Caudate nucleus (tissue), 63 donors: ENCODE measurements at places on chromosomes 7 and 10.

GRCh38 chr10:70137927-70138883 lies 5.6 kb upstream of the AIFM2 start:
- no peak for DNase-seq

DNA sequence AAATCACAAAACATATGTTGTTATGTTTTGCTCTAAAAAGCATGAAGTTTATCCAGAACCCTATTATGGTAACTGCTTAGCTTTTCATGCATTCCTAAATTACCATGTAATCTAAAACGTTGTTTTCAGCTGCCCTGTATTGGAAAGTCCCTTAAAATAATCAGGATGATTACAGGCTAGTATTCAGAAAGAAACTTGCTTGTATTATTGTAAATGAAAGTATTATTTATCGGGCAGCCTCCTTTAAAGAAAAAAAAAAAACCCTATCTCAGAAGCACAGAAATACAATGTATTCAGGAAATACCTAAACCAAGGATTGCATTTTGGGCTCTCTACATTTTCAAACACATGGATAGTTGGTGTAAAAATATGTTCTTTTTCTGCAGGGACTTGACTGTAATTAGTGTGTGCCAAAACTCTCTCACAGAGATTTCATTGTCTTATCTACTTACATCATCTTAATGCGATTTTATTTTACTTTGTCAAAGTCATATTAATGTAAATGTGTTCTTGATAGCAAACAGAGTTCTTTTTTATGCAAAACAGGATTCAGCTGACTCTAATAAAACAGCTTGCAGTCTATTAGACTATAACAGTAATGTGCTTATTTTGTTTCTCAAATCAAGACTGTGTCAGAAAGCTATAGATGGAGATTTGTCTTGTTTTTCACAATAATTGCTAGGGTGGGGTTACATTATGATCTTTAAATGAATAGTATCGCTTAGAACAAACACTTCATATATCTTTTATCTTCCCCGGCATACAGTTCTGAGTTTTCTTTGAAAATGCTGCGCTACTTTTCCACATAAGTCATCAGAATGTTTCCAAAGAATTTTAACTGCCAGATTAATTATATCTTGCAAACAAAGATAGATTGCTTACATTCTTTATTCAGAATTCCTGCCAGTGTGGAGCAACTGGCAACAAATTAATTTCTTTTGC lies 65.3 kb upstream of the ARID5B start:
- no peak for DNase-seq

GRCh38 chr7:100157334-100158228 lies 942 bp downstream of the TRAPPC14 start:
- no peak for DNase-seq

- no peak for DNase-seq
These were observed 191.2 kb upstream of the PRSS1 start for GRCh38 chr7:142557971-142558582.

GRCh38 chr7:98707076-98707475 lies 90.0 kb downstream of the NPTX2 start:
- DNase-seq: no peak

- no peak for DNase-seq
These were observed 12.6 kb upstream of the PRPS1L1 start for GRCh38 chr7:18040196-18040595.

DNA sequence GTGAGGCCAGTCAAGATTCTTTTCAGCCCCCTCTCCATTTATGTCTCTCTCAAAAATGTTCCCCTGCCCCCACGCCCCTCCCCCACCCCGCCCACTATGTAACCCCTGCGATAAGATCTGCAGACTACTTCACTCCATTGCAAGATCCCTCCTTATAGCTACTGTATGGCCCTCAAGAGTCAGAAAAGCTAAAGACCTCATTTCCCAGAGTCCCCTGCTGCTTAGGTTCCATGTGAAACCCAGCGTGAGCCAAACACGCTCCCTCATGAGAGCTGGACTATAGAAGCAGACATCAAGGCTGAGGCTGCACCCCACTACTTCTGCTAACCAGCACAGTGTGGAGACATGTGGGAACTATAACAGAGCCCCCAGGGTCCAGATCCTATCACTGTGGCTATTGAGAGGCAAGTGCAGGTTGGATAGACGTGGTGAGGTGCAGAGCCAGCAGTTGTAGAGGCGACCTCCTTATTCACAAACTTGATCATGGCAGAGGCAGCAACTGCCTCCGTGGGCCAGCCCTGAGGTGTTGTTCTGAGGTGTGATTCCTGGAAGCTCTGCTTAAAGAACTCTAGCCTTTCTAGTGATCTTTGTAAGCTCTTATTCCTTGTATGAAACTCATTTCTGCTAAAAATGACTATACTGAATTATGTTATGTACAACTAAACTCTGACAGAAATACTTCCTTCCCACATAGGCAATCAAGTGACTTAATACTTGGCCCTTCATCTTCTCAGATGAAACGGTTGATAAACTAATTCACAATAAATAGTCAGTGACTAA lies 117.0 kb upstream of the ARID5B start:
- DNase-seq: no peak

DNA sequence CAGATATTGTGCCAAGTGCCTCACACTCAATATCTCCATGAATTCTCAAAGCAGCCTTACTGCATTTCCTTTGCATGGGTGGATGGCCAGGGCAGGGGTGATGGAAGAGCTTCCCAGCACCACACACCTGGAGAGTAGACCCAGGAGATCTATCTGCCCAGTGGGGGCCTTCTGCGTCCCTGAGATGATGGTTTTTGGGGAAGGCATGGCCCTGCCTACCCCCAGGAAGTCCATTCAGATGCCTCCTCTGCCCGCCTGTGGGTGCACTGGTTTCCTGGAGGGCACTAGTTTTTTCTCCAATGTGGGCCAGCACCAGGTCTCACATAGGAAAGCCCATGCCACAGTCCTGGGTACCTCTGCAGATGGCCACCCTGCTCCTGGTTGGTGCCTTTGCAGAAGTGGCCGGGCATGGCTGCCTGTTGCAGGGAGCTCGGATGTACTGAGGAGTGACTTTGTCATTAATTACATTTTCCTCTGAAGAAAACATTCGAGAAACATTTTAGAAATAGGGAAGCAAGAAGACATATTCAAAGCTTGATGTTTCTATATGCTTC lies 28.2 kb upstream of the ZNF488 start:
- DNase-seq: no peak

DNA sequence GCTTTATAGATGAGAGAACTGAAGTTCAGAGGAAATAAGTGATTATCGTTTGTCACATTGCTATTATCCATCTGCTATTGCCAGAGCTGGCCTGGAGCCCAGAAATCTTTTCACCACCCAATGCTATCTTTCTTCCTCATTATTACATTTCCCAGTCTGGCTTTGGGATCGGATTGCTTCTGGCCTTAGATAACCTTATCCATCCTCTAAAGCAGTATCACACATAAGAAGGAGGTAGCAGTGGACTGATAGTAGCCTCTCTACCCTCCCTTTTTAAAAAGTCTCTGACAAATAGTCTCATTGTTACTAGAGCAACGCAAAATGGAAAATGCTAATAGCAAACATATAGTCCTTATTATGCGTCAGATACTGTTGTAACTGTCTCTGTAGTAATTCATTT lies 1.3 kb upstream of the CLDN12 start:
- no peak for DNase-seq

- DNase-seq: no peak
These were observed 219.0 kb downstream of the PTEN start for GRCh38 chr10:88082391-88082790.

GRCh38 chr10:112962343-112962742 lies 12.3 kb downstream of the TCF7L2 start:
- no peak for DNase-seq

DNA sequence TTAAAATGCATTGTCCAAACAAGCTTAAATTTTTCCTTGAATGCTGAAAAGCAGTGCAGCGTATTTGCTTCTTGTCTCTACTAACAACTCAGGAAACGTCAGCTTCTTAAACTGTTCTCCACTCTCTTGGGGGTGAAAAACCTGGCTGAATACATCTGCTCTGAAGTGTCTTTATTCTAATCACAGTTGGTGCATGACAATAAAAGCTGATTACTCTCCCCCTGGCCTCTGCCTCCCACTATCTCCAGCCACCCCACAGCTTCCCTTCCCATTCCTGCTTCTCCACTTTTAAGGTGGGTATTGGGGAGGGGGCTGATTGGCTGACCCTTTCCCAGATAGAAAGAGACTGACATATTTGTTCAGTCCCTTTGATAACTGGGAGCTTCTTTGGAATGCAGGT lies 456.0 kb downstream of the SORCS1 start:
- no peak for DNase-seq

DNA sequence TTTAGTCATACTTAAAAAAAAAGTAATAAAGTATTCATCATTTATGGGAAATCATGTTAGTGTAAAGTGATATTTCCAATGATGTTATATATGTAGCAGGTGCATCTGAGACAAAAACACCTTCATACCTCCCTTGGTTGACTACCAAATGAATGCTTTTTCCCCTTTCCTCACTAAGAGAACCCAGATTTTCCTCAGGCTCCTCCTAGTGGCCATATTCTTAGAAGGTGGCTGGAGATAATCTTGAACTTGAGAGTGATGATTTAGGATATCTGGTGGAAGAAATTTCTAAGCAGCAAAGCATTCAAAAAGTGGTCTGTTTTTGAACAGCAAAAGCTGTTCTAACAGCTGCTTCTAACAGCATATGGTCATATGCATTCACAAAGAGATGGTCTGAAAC lies 16.8 kb upstream of the DNAH11 start:
- no peak for DNase-seq

GRCh38 chr10:124259139-124259825 lies 159.4 kb downstream of the OAT start:
- no peak for DNase-seq

- DNase-seq: no peak
These were observed 131.7 kb downstream of the ZMYND11 start for GRCh38 chr10:266974-267425.

DNA sequence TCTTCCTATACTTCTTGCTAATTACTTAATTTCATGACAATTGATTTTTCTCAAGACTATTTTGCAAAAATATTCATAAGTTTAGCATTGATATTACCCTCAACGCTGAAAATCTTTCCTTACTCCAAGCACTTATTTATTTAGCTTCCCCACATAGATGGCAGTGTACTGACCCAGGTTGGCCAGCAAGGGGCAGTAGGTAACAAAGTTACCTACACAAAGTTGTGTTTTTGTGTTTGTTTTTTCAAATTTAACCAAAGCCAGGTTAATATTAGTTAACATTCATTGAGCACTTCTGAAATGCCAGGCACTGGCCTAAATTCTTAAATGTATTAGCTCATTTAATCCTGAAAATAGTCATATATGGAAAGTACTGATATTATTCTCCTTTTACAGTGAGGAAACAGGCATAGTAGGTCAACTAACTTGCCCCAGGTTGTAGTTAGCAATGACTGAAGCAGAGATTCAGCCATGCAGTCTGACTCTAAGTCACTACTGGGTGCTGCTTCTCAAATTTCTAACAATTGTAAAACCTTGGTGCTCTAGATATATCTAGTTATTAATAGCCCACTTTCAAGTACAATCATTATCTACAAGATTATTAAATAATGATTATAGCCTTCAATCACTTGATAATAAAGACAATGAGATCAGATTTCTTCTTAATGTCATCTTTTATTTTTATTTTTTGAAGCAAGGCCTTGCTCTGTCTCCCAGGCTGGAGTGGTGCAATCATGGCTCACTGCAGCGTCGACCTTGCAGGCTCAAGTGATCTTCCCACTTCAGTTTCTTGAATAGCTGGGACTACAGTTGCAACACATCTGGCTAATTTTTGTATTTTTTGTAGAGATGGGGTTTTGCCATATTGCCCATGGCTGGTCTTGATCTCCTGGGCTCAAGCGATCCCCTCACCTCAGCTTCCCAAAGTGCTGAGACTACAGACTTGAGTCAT lies 5.8 kb upstream of the GGCT start:
- DNase-seq: no peak

GRCh38 chr10:34760606-34761005 lies 54.5 kb downstream of the PARD3 start:
- DNase-seq: no peak

GRCh38 chr7:18231854-18232253 lies 204.2 kb upstream of the PRPS1L1 start:
- no peak for DNase-seq

GRCh38 chr10:60794953-60795352 lies 16.7 kb downstream of the CDK1 start:
- DNase-seq: no peak

GRCh38 chr10:119501690-119502089 lies 40.8 kb downstream of the RGS10 start:
- DNase-seq: no peak

DNA sequence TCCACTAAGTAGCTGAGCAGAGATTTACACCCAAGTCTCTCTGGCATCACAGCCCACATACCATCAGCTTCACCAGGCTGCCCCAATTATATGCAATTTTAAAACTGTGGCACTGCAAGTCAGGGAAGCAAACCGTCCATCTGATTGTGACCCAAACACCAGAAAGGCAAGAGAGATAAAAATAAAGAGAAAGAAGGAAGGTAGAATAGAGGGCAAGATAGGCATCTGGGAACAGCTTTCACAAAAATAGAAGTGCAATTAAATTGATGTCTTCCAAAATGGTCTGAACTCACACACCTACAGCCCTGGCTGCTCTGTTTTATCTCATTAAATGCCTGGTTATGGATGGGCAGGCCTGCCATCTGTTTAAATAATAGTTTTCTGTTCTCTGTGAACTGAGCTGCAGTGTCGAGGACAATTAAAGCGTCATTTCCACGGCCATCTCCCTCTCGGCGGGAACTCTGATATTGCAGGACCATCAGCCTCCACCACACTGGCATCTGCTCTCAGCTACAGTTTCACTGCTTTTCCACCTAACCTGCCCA lies 509.1 kb downstream of the INHBA start:
- DNase-seq: no peak

GRCh38 chr7:72751978-72752377 lies 76.0 kb downstream of the TYW1B start:
- no peak for DNase-seq

- no peak for DNase-seq
These were observed 8.0 kb downstream of the SEPHS1 start for GRCh38 chr10:13340068-13340467.

DNA sequence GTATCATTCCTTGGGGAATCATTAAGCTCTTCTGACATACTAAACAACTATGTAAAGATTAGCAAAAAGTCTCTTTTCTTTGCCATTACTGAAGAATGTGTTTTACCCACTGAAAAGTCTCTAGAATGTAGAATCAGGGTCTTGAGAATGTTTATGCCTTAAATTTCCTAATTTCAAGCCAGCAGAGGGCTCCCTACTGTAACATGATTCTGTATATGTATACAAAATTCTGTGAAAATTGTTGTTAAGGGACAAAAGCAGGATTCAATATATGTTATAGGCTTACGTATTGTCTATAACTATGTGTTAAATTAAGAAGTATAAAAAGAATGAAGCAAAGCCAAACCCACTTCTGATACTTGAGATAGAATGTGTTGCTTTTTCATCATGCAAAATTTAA lies 296.9 kb upstream of the DGKB start:
- DNase-seq: no peak
